Fibroblast of villous mesenchyme (primary cell): ENCODE measurements at places on chromosomes 13 and 19. TPM values are rescaled to one million over a fixed set of nuclear protein-coding genes. Genes with fewer than 3 reads are reported as not detected.

GRCh38 chr13:39565036-39565949 is 37.7 kb downstream of the LHFPL6 start:
- DNase-seq, result peak; percentile 86

Gene DENND1C
- not detected in 2 replicates for total RNA-seq

Gene SIGLEC7
- total RNA-seq, result not detected in 2 replicates

- DNase-seq, result no peak
Observed at GRCh38 chr13:106597749-106598395, 29.9 kb upstream of the ARGLU1 start.

GRCh38 chr13:50715402-50716146 is 127.9 kb downstream of the DLEU7 start:
- no peak for DNase-seq

GRCh38 chr13:30362869-30363268 is 55.5 kb upstream of the KATNAL1 start:
- DNase-seq, result peak; percentile 10

DNA sequence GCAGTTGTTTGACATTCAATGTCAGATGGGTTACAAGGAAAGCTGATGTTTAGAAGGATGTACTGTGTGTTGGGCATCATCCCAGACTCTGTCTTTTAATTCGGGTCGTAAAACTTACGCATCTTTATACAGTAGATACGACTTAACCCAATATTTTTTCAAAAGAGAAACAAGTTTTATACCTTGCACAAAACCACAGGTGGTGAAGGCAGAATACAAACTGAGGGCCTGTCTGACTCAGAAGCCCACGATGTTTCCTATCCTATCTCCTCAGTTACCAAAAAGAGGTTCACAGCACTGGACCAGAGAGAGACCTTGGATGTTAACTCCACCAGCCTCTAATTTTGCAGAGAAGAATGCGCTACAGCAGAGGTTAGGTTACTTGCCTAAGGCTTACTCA is 477.0 kb downstream of the FOXO1 start:
- DNase-seq, result no peak

GRCh38 chr13:46401432-46401831 is 14.4 kb upstream of the RUBCNL start:
- no peak for DNase-seq

Gene CAPN12
- total RNA-seq, result 0.86 TPM in 1 of 2 replicates, not detected in the other

- no peak for DNase-seq
Observed at GRCh38 chr19:54560881-54561385, 12.7 kb upstream of the LILRA2 start.

Gene DNASE2
- total RNA-seq, result 14.7 and 18.7 TPM in 2 replicates

DNA sequence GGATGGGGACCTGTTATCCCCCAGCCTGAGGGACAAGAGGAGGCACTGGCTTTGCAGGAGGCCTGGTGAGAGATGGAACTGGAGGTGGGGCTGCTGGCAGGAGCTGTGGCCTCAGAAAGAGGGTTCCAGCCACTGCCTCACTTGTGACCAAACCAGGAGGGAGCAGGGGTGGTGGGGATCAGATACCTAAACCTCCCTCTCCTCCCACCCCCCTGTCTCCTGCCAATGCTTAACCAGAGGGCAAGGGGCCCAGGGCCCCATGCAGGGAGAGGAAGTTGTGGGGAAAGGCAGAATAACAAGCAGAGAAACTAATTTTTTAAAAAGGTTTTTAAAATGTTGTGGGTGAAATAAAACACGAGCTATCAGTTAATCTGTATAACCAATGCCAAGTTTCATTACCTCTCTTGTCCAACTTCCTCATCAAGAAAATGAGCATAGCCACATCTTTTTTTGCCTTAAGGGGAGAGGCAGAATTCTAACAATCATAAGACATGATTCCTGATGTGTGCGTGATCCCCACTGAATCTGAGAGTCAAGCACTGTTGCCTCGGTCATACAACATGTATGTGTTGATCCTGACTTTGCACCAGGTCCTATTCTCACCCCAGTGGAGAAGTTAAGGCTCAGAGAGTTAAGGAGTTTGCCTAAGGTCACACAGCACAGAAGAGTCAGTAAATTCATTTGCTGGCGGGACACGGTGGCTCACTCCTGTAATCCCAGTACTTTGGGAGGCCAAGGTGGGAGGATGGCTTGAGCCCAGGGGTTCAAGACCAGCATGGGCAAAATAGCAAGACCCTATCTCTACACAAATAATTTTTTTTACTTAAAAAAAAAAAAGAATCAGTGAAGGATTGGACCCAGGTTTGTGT is 12.9 kb downstream of the FXYD5 start:
- DNase-seq, result no peak

DNA sequence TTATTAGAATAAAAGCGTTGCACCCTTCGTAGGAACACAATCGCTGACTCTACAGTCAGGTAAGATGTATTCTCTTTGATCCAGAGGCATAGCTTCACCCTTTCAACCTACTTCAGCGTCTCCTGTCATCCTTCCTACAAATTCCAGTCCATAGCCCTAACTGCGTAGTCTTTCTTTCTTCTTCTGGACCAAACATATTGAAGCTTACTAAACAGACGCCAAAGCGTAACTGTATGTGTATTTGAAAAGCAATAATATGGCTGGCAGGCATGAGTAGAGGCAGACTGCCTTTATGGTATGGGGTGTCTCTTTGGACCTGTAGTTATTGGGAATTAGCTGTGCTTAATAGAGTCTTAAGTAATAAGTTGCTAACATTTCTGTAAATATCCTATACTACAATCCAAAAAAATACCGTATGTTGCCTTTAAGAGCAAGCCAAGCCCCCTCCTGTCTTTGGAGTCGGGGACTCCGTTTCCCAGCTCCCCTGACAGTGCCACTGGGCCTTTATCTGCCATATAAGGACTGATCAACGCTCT is 392 bp upstream of the ZNF548 start:
- no peak for DNase-seq

DNA sequence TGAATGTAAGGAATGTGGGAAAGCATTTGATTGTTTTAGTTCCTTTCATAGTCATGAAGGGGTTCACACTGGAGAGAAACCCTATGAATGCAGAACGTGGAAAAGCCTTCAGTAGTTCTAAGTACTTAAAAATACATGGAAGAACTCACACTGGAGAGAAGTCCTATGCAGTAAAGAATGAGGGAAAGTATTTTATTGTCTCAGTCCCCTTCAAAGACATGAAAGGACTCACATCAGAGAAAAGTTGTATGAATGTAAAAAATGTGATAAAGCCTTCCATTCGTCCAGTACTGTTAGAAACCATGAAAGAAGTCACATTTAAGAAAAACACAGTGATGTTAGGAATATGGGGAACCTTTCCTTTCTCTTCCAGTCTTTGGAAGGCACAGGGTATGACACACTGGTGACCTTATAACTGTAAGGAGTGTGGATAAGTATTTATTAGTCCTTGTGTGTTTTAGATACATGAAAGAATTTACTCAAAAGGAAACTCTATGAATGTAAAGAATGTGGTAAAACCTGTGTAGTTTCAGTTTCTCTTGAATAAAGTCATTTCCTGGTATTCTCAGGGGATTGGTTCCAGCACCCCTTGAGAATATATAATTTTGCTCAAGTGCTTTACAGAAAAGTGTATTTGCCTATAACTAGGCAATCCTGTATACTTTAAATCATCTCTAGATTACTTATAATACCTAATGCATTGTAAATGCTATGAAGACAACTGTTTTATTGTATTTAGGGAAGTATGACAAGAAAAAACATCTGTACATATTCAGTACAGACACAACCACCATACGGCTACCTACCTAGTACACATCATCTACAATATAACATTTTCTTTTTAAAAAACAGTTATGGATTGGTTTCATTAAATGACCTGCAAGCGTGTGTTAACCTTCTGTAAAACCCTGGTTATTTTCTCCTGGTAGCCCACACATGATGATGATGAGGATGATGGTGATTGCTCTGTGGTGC is 52.8 kb downstream of the ZNF823 start:
- no peak for DNase-seq

Gene SLITRK6
- 0.32 TPM in 1 of 2 replicates, not detected in the other for total RNA-seq

Gene IL12RB1
- 0.64 and 1.3 TPM in 2 replicates for total RNA-seq

DNA sequence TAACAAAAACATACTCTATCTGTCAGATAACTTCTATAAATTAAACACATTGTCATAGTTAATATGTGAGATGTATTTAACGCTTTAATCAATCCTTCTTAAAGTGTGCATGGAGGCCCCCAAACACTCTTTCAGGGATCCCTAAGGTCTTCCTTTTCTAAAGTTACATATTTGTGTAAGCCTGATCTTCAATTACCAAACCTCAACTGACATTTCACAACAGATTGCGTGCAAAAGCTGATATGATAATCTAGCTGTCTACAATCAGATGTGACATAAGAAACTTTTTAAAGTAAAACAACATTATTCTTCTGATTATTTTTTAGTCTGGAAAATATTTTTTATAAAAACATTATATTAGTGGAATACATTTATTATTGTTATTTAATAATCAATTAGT is 1850.4 kb downstream of the OLFM4 start:
- no peak for DNase-seq

DNA sequence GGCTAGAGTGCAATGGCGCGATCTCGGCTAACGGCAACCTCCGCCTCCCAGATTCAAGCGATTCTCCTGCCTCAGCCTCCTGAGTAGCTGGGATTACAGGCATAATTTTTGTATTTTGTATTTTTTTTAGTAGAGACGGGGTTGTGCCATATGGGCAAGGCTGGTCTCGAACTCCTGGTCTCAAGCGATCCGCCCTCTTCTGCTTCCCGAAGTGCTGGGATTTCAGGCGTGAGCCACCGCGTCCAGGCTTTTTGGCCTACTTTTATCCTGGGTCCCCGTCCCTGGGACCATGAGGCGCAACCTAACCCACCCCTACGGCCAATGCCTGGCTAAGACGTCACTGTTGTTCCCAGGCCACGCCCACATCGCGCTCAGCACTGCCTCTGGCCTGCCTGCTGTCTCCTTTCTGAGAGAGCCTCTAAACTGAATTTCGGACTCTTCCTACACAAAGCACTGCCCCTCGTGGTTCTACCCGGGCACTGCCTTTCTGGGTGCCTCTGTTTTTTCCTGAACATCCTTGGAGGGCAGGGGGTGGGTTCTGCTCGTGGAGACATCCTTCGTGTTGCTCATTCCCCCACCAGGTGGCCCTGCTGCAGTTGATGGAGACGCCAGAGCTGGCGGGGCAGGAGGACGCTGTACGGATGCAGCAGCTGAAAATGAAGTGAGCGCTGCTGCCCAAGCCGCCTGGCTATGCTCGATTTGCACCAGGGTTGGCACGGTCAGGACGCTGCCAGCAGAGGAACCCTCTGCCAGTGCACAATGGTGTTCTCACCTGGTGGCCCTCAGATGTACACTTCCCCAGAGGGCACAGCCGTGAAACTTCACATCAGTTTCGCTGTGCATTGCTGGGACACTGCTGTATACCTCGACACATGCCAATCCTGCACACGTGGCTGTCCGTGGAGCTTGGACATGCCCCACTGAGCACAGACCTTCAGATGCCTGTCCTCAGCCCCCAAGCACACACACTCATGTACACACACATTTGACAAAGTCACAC is 2.0 kb downstream of the REX1BD start:
- peak; percentile 45 for DNase-seq

DNA sequence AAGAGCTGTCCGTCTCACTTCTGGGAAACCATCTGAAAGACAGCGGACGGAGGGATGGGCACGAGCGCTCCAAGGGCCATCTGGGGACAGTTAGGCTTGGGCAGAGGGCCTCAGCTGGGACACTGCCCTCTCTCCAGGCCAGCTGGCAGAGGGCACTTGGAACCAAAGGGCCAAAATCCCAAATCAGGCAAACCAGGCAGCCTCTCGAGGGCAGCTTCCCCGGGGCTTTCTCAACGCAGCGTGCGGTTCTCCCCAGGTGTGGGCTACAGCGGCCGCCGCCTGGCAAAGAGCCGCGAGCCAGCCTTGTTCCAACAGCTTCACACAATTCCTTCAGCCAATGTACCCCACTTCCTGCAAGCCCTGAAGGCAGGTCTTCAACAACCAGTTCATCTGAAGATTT is 5.0 kb downstream of the MLLT1 start:
- DNase-seq, result no peak

Gene FBXO27
- total RNA-seq, result 2.9 and 4.7 TPM in 2 replicates

Gene ERICH4
- not detected in 2 replicates for total RNA-seq

Gene ZNF418
- 3.5 and 5.2 TPM in 2 replicates for total RNA-seq

- DNase-seq, result no peak
Observed at GRCh38 chr13:111202156-111202621, 87.1 kb downstream of the ARHGEF7 start.

Gene ADGRE2
- 0.43 and 0.97 TPM in 2 replicates for total RNA-seq

GRCh38 chr19:33780746-33781145 is 15.9 kb upstream of the KCTD15 start:
- no peak for DNase-seq

- no peak for DNase-seq
Observed at GRCh38 chr19:43444531-43445287, 20.7 kb downstream of the LYPD3 start.

Gene C19orf85
- not detected in 2 replicates for total RNA-seq

- DNase-seq, result peak; percentile 76
Observed at GRCh38 chr13:33050161-33050560, 33.9 kb downstream of the KL start.

Gene NALCN
- 1.7 and 6.4 TPM in 2 replicates for total RNA-seq

DNA sequence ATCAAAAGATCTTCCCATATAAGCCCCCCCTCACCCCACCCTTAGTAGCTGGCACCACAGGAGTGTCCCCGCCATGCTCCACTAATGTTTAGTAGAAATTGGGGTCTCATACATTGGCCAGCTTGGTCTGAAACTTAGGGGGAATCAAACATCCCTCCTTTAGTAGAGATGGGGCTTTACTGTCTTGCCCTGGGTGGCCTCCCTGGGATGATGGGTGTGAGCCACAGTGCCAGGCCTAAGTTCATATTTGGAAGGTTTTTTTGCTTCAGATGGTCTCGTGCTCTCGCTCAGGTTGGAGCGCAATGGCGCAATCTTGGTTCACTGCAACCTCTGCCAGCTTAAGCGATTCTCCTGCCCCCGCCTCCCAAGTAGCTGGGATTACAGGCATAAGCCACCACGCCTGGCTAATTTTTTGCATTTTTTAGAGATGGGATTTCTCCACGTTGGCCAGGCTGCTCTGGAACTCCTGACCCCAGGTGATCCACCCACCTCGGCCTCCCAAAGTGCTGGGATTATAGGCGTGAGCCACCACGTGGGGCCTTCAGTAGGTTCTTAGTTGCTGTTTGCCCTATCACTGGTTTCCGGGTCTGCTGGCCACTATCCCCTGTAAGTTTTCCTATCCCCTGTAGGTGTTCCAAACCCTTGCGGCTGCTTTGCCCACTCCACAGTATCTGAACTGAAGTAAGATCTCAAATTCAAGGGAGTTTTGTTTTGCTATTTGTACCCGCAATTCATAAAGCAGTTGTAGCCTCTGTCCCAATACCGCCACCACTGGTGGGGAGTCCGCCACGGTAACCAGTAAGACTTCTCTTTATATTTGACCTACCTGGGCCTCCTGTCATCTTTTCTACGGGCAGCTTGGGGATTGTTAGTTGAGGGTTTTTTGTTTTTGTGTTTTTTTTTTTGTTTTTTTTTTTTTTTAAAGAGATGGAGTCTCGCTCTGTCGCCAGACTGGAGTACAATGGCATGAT is 34.1 kb downstream of the NLRP12 start:
- DNase-seq, result no peak

GRCh38 chr19:55452749-55453346 is 8.6 kb downstream of the ISOC2 start:
- peak; percentile 65 for DNase-seq

- DNase-seq, result no peak
Observed at GRCh38 chr19:35037716-35038622, 3.6 kb upstream of the HPN start.

GRCh38 chr13:51477149-51477548 is 24.3 kb upstream of the INTS6 start:
- no peak for DNase-seq

GRCh38 chr13:113741191-113741668 is 17.8 kb upstream of the TMEM255B start:
- DNase-seq, result peak; percentile 15

GRCh38 chr19:5232798-5233505 is 107.7 kb downstream of the PTPRS start:
- DNase-seq, result no peak
